ENCODE measurements at places on chromosomes 16 and 17.
A peak's percentile ranks its signal among the peaks of the same experiment; 100 is the strongest.

DNA sequence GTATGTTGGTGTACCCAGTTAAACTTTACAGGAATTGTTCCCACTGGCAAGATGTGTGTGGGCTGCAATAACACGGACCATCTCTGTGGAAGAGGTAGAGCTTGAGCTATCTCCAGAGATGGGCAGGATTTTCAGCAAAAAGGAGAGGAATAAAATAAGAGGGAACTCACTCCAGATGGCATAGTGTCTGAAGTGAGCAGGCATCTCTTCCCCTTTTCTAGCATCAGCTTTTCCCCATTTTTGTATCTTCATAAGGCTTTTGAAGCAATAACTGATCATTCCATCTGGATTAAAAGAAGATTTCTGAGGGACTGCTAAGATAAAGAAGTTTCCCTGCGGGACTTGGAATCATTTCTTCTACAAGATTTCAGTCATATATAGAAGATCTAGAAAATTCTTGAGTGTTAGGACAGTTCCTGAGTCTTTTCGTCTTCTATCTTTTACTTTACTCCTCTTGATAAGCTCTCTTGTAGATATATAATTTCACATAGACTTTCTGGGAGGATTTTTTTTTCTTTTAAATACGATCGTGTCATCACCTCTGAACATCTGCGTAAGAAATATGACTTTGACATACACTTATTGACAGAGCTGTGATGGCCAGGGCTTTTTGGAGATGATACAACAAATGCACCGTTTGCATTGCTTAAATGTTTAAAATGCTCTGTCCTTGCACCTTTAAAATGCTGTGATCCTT is 2.1 kb downstream of the CPD start:
- DNase-seq: no peak

GRCh38 chr17:63001689-63002394 is 35.8 kb downstream of the TANC2 start:
- no peak for DNase-seq

- no peak for DNase-seq
Observed at GRCh38 chr17:53626286-53626685, 196.4 kb upstream of the KIF2B start.

GRCh38 chr16:23362460-23363317 is 60.6 kb downstream of the SCNN1B start:
- no peak for DNase-seq

GRCh38 chr16:46817961-46818360 is 13.0 kb downstream of the C16orf87 start:
- no peak for DNase-seq

- DNase-seq: no peak
Observed at GRCh38 chr17:17783825-17784656, 52.7 kb downstream of the SREBF1 start.

- no peak for DNase-seq
Observed at GRCh38 chr16:58378401-58378800, 13.9 kb upstream of the GINS3 start.

DNA sequence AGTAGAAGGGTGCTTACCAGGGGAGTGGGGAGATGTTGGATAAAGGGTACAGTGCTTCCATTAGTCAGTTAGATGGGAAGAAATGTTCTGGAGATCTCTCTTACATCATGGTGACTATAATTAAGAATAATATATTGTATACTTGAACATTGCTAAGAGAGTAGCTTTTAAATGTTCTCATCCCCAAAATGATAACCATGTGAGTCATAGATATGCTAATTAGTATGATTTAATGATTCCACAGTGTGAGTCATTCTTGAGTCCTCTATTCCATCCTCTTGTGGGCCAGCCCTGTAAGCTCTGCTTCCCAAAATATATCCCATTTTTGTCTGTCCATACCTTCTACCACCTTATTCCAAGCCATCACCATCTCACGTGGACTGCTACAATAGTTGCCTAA is 80.6 kb upstream of the CDH11 start:
- no peak for DNase-seq

DNA sequence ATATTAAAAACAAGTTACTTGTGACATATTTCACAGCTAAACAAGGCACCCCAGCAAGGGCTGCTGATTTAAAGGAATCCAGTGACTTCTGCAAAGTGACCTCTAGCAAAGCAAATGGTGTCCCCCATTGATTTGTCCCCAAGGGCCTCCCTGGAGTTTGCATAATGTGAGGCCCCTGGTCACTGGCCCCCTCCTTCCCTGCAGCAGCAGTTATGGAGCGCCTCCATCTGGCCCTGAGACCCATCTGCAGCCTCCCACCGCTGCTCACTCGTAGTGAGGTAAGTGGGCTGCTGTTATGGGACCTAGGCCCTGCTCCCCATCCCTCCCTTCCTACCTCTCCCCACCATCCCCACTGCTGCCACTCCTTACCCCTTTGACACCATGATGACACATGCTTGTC is 19.6 kb upstream of the EEF2K start:
- DNase-seq: no peak

DNA sequence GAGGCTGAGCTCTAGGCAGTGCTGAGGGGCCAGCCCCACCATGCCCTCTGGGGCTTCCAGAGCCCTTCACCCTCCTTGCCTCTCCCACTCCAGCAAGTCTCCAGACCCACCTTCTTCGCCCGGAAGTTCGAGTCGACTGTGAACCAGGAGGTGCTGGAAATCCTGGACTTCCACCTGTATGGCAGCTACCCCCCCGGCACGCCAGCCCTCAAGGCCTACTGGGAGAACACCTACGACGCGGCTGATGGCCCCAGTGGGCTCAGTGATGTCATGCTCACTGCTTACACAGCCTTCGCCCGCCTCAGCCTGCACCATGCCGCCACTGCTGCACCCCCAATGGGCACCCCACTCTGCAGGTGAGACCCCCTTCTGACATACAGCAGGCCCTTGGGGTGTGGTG is 10.5 kb downstream of the XYLT2 start:
- no peak for DNase-seq

DNA sequence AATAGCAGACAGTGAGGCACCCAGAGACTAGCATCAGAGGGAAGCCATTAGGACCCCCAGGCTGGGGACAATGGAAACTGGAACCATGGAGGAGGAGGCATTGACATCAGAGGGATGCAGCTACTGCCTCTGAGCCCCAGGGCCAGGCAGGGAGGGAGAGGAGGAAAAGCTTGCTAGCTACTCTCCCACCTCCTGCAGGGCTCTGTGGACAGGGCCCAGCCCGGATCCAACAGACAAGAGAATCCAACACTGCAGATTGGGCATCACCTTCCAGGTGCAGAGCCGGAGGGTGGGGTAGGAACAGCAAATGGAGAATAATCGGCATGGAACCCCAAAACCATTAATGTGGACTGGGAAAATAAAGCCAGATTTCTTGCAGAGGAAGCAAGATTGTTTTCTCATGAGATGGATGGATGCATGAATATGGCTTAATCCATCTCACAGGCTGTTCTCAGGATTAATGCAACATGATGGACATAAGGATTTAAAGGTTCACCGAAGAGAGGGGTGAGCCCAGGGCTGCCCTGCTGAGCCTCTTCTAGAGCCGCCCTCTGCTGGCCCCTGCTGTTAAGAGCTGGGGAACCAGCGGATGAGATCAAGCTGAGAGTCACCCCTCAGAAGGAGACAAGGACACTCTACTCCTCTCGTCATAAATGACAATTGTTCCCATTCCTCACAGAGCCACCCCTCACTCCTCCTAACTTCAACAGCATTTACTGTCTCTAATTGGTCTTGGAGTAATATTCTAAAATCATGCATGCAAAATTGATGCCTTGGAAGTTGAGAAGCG is 48.8 kb downstream of the DNAH3 start:
- no peak for DNase-seq

DNA sequence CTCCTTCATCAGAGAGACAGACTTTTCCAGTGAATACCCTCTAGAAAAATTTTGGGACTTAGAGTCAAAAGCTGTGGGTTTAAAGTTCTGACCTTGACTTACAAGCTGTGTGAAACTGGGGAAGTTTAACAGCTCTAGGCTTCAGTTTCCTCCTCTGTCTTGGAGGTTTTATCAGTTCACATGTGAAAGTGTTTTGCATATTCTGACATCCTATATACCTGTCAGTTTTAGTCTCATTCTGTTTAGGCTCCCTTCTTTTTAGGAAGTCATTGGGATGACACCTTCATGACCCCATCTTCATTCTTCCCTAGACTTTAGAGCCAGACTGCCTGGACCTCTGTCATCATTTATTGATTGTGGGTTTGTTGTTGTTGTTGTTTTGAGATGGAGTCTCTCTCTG is 44.4 kb downstream of the YPEL2 start:
- DNase-seq: no peak

- no peak for DNase-seq
Observed at GRCh38 chr17:40041196-40041595, 13.0 kb downstream of the MED24 start.

GRCh38 chr16:88326611-88327485 is 55.9 kb upstream of the ZNF469 start:
- DNase-seq: no peak

DNA sequence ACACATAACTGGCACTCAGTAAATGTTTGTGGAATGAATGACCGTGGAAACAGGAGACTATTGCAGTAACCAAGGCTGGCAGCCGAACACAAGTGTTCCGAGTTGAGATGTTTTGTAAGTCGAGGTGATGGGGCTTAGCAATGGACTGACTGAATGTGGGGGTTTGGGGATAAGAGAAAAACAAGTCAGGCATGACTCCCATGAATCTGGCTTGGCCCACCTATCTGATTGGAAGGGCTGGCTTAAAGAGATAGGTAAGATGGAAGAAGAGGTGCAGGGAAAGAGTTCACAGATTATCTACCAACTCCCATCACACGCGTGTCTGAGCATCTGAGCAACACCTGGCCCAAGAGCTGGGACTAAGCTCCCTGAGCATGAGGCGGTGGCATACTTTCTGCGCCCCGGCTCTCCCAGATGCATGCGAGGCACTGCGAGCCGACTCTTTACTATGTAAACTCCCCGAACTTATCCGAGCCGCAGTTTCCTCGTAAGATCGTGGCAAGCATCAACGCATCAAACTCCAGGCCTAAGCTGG is 539 bp downstream of the IFT20 start:
- no peak for DNase-seq

GRCh38 chr17:50817838-50818237 is 17.5 kb upstream of the WFIKKN2 start:
- no peak for DNase-seq

DNA sequence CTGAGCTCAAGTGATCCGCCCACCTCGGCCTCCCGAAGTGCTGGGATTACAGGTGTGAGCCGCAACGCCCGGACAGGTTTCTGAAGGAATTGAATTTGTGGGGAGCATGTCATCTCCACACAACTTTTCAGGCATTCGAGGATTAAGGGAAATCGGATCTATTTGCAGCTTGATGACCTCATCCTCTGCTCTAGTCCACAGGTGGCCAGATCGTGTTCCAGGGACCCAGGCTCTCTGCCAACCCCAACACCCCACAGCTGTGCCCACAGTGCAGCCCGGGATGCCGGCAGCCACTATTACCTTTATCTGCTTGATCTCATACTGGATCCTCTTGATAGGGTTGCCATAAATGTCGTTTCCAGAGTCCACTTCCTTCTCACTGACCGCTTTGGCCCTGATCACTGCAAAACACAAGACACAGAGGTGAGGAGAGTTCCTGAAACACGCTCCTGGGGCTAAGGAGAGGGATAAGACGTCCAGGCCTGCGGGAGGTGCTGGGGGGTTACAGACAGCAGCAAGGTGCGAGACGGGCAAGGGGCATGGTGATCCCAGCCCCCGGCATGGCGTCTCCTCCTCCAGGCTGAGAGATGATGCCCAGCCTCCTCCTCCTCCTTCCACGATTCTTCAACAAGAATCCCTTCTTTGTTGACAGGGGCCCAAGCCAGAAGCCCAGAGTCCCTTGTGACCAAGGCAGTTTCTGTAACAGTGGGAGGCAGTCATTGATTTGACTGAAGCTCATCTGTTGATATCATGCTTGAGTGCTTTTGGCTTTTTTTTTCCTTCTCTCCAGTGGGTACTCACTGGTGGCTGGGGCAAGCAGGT is 29.3 kb downstream of the CEP295NL start:
- DNase-seq: no peak

- DNase-seq: no peak
Observed at GRCh38 chr16:19415461-19415860, 2.2 kb upstream of the TMC5 start.

DNA sequence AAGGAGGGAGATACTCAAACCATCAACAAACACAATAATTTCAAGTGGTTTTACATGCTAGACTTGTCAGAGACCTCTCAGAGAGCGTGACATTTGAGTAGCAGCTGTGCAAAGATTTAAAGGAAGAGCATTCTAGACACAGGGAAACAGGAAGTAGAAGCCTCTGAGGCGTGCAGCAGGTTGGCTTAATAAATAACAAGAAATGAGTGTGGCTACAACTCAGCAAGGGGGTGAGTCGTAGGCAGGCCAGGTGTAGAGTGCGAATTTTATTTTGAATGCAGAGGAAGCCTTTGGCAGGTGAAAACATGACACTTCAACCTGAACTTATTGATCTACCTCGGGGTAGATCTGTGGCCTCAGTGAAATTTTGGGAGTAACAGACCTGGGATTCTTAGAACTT is 73.2 kb upstream of the MRTFB start:
- DNase-seq: no peak

DNA sequence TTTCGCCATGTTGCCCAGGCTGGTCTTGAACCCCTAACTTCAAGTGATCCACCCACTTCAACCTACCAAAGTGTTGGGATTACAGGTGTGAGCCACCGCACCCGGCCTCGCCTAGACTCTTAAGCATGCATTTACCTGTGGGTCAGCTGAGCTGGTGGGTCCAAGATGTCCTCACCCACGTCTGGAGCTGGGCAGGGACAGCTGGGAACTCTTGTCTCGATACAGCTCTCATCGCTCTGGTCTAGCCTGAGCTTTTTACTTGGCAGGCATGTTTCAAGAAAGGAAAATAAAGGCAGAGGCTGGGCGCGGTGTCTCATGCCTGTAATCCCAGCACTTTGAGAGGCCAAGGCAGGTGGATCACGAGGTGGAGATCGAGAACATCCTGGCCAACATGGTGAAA is 56.9 kb upstream of the PHOSPHO1 start:
- peak; percentile 0 for DNase-seq

GRCh38 chr17:7023576-7024401 is 939 bp downstream of the BCL6B start:
- peak; percentile 94 for DNase-seq

- DNase-seq: no peak
Observed at GRCh38 chr16:28237754-28238357, 26.1 kb upstream of the XPO6 start.

DNA sequence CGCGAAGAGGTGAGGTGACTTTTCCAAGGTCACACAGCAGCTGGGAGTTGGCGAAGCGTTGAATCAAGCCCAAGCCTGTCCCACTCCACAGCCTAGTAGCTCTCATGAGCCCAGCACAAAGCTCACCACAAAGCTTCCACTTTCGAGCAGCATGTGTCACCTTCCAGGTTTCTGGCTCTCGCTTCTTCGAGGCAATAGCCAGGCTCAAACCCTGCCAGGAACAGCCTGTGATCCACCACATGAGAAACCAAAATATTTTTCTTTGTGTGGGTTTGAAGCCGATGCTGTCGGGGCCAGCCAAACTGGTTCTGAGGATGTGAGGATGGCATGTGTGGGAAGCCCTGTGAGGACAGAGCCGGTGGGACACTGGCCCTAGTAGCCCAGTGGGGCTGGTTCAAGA is 68.1 kb downstream of the COG7 start:
- no peak for DNase-seq

All from activated CD4-positive, CD25-positive, alpha-beta regulatory T cell treated with anti-CD3 and anti-CD28 coated beads, Interleukin-2, amount 50 U/mL, for 72 hours (primary cell).